ENCODE measurements at places on chromosomes 16 and 17. TPM values are rescaled to one million over a fixed set of nuclear protein-coding genes. Genes with fewer than 3 reads are reported as not detected.

- DNase-seq, result no peak
These were observed 5.9 kb downstream of the RNF43 start for GRCh38 chr17:58411408-58411894.

- no peak for DNase-seq
These were observed 154.5 kb downstream of the PARN start for GRCh38 chr16:14475370-14476139.

Gene ZNF785
- total RNA-seq, result 7.8 TPM

- peak; percentile 71 for DNase-seq
These were observed 34.7 kb downstream of the SBK1 start for GRCh38 chr16:28326881-28327610.
